Stimulated activated CD8-positive, alpha-beta memory T cell treated with anti-CD3 and anti-CD28 coated beads, Interleukin-4, amount 100 ng/mL, for 1 hour (primary cell): ENCODE measurements at places on chromosomes 3 and 15.

DNA sequence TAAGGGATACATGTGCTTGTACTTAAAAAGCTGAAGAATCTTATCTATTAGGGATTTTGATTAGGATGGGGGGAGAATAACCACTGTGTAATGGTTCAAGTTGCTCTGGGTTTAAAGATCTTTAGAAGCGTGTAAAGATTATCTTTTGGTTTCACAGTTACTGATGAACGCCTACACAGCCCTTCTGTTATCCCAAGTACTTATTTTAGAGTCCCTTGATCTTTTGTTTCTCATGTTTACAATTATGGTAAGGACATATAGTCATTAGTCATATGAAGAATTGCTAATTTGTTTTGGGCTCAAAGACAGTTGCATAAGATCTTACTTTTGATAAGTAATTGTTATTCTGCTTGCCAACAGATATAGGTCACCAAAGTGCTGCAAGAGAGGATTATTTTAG, 160.1 kb downstream of the PLCL2 start:
- DNase-seq: no peak

GRCh38 chr3:38086496-38086895, 47.5 kb downstream of the DLEC1 start:
- DNase-seq: no peak

DNA sequence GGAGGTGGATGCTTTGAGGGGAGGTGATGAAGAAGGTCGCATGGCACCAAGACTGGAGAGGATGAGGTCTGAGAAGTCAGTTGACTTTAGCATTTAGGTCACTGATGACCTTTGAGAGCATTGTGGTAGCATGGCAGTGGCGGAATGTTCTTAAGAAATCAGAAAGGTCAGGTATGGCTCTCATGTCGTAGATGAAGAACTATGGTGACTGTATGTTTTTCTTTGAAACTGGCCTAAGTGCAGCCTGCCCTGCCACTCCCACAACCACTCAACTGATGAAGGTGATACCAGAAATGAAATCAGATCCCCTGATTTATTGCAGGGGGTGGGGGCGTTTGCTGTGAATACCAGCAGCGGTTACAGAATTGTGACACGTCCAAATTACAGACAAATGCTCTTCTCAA, 102.6 kb downstream of the ITPR1 start:
- DNase-seq: no peak

DNA sequence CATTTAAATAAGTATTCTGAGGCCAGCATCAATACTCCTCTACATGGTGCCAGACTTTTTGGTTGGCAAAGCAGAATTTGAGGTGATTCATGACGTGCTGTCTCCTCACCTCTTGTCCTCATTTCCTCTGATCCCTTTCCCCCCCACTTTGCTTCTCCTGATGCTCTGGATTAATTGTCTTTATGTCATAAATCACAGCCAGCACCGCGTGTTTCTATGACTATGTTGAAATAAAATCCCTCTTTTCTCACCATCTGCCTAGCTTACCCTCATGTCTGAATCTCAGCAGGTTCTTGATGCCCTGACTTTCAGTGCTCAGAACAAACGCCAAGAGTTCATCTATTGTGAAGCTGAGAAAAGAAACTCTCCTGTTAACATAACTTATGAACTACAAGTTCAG, 19.7 kb upstream of the PTPRG start:
- no peak for DNase-seq

DNA sequence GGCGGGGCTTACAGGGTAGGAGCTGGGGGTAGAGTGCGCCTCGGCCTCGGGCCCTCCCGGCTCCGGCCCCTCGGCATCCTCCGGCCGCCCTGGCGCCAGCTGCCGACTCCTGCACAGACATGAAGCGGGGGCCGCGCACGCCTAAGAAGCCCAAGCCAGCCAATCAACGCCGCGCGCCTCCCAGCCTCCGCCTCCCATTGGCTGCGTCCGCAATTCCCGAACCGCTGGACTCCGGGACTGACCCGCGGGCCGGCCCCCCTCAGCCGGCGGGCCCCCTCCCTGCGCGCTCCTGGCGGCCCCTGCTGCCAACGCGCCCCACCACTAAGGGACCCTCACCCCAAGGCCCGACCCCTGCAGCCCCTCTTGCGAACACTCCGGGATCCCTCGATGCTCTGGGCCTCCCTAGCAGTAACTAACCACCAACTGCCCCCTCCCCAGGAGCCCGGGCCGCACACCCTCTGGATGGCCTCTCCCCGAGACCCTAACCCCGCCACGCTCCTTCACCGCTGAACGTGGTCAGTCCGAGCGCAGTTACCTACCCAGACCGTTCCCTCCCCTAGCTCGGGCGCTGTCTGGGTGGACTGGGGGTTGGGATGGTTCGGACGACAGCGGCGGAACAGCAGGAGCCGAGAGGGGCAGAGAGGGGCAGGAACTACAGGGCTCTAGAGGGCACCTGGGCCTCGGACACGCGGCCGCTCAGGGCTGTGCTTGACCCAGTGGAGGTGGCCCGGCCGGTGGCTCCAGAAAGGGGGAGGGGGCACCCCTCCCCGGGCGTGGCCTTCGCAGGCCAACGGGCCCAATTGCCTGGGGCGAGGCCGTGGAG, 5.0 kb downstream of the GATA2 start:
- DNase-seq: no peak

- no peak for DNase-seq
Measured at GRCh38 chr3:134406331-134407238, 32.3 kb upstream of the AMOTL2 start.

DNA sequence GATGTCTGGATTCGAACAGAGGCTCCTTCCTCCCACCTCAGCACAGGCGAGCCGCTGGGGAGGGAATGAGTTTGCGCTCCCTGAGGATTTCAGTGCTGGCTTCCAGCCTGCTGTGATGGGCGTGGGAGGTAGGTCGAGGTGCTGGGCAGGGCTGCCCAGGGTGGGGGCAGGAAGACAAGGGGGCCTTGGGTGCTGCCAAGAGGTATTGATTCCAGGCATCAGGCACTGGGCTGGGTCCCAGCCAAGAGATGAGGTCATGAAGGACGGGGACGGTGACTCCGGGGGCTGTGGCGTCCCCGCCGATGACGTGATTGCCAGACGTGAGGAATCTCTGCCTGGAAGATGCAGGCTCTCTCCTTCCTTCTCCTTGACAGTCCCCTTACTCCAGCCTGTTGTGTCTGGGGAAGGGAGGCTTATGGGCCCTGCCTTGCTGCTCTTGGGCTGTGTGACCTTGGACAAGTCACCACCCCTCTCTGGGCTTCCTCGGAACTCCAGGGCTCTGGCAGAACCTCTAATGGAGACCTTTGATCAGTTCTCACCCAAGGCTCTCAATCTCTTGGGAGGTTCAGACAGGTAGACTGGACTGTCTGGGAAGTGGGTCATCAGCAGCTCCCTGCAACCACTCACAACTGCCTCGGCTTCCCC, 116.8 kb downstream of the FBLN2 start:
- no peak for DNase-seq

GRCh38 chr3:55515550-55516246, 28.6 kb upstream of the WNT5A start:
- no peak for DNase-seq

DNA sequence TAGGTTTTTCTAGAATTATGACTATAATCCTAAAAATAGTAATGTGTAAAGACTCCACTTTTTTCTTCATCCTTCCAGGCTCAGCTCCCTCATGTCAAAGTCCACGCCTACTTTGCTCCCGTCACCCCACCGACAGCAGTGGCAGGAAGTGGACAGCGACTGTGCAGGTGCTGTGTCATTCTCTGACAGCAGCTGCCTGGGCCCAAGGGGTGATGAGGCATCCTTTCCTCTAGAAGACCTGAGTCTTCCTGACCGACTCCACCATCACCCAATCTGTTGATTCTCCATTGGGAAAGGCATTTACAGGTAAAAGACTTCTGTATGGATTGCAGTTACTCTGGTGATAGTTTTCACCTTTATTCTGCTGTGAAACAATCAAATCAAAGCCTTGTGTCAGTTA, 54.8 kb downstream of the UBP1 start:
- DNase-seq: no peak

- no peak for DNase-seq
Measured at GRCh38 chr15:63905558-63906265, 72.0 kb upstream of the HERC1 start.

- DNase-seq: no peak
Measured at GRCh38 chr15:89822951-89823711, 8.5 kb upstream of the ANPEP start.

- no peak for DNase-seq
Measured at GRCh38 chr3:42205800-42206514, 60.0 kb downstream of the CCK start.

DNA sequence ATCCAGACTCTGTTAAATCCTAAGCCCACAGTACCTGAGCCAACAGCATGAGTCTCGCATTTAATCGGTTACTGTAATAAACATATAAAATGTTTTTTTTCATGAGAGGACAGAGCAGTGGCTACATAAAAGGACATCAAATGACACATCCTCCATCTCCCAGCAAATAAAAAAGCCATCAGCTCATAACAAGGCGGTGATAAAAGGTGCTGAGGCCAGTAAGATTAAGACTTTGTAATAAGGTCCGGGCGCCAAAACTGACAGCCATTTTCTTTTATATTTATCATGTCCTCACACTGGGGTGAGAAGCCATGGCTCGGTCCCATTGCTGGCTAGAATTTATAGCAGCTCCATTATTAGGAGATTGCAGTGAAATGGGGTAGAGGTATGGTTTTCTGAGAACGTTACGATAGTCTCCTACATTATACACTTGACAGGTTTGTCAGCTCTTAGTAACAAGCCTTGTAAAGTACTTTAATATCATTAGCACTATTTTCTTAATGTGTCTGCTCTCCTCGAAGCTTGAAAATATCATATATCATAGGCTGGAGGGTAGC, 977.8 kb upstream of the NR2F2 start:
- DNase-seq: no peak

- DNase-seq: no peak
Measured at GRCh38 chr3:61526308-61526707, 35.1 kb upstream of the PTPRG start.

DNA sequence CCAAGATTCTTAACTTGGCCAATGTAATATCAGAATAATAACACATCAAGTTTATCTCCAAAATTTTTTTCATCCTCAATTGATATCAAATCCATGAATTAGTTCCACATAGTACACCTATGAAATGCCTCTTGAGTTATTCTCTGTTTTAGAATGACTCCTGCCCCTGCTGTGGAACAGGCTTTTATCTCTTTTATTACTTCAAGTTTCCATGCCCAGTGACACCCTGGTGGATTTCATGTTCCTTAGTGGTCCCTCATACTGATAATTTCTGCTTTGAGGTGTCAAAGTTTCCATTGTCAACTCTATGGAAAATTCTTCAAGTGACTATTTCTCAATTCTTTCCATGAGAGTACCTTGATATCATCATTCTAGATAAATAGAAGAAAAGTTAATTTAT, 24.6 kb downstream of the PLSCR1 start:
- no peak for DNase-seq

- no peak for DNase-seq
Measured at GRCh38 chr3:71503525-71504249, 79.8 kb downstream of the FOXP1 start.

GRCh38 chr3:187261541-187261969, 30.0 kb downstream of the MASP1 start:
- DNase-seq: no peak

GRCh38 chr15:73984208-73984979, 7.7 kb downstream of the STOML1 start:
- no peak for DNase-seq

GRCh38 chr15:72472992-72473610, 1.0 kb upstream of the ARIH1 start:
- DNase-seq: no peak

DNA sequence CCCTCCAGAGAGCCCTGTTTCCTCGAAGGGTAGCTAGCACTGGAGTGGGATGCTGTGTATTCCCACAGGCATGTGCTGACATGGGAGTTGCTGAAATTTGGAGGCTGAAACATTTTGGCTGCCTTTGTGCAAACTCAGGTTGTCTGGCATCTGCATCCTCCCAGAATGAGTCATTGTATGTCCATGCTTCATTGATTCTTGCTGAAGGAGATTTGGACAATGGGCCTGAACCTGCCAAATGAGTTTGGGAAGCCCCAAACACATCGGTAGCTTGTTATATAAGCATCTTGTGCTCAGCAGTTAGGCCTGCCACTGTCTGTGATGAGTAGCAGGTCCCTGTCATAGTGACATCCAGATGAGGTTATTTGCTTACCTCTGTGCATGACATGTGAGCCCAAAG, 160.0 kb downstream of the IL5RA start:
- no peak for DNase-seq

- no peak for DNase-seq
Measured at GRCh38 chr3:57007521-57008460, 52.7 kb upstream of the SPATA12 start.
